ENCODE measurements at places on chromosomes 5 and 9. TPM values are rescaled to one million over a fixed set of nuclear protein-coding genes. Genes with fewer than 3 reads are reported as not detected.

The LOX gene
- total RNA-seq: 58.0 TPM

The ELOVL7 gene
- total RNA-seq: under 0.01 TPM

The SLC46A2 gene
- total RNA-seq: not detected

The PRDM9 gene
- total RNA-seq: not detected

The SVEP1 gene
- 42.2 TPM for total RNA-seq

The PDLIM7 gene
- 136 TPM for total RNA-seq

The TSSK1B gene
- 0.11 TPM for total RNA-seq

The TIMD4 gene
- not detected for total RNA-seq
